ENCODE measurements at places on chromosomes 5 and 9. TPM values are rescaled to one million over a fixed set of nuclear protein-coding genes. Genes with fewer than 3 reads are reported as not detected.
A peak's percentile ranks its signal among the peaks of the same experiment; 100 is the strongest.

- no peaks in the 10 kb centered on the region for H3K27me3 ChIP-seq
- H3K36me3 ChIP-seq: no peaks in the 10 kb centered on the region
- H3K4me3 ChIP-seq: no peak overlapping the region
- DNase-seq: no peak
Measured at GRCh38 chr9:8564960-8565359, 765.4 kb upstream of the DMAC1 start.

GRCh38 chr9:130936285-130937117 lies 2.5 kb downstream of the FIBCD1 start:
- H3K27ac ChIP-seq: no peak overlapping the region
- no peak overlapping the region for H3K4me3 ChIP-seq
- H3K27me3 ChIP-seq: peaks cover 9% of the 10 kb centered on the region
- H3K4me1 ChIP-seq: peaks cover 9% of the 10 kb centered on the region
- H3K36me3 ChIP-seq: no peaks in the 10 kb centered on the region

DNA sequence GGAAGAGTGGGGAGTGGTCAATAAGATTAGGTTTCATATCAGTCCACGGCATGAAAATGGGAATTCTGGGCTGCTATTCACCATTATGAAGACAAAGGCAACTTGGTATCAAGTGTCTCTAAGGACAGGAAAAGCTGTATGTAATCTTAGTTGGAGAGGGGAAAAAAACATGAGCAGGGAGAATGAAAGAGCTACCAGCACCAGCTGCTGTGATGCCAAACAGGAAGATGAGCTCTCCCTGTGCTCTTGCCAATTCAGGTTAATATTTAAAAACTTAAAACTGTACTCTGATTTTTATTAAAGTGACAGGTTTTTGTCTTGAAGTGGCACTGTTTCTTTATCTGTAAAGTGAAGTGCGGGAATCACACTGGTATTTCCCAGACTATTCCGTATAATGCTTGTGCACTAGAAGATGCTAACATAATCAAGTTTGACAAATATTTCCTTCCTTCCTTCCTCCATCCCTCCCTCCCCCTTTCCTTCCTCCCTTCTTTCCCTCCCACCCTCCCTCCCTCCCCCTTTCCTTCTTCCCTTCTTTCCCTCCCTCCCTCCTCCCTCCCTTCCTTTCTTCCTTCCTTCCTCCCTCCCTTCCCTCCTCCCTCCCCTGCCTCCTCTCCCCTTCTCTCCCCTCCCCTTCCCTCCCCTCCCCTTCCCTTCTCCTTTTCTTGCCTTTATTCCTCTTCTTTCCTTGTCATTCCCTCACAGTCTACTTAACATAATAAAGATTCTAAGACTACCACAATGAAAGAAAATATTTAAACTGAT lies 1383.0 kb upstream of the C9orf72 start:
- no peaks in the 10 kb centered on the region for H3K27me3 ChIP-seq
- H3K4me1 ChIP-seq: no peaks in the 10 kb centered on the region
- no peak overlapping the region for H3K27ac ChIP-seq
- H3K36me3 ChIP-seq: no peaks in the 10 kb centered on the region

DNA sequence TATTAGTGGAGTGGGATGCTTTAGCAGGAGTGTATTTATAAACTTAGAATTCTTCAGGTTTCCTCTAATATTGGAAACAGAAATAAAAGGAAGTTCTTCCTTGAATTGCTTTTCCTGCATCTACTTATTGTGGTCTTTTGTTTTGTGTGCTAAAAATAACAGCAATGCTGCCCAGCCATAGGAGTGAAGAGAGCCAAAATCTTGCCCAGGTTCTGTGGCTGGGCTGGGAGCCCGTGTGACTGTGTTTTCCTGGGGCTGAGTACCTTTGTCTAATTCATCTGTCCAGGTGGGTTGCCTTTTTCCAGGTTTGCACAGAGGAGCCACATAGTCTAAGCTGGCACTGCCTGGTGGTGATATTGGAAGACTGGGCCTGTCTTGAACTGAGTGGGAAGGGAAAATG lies 179.7 kb upstream of the ADAMTSL1 start:
- no peak overlapping the region for H3K4me3 ChIP-seq
- H3K4me1 ChIP-seq: no peaks in the 10 kb centered on the region
- H3K27ac ChIP-seq: no peak overlapping the region
- H3K27me3 ChIP-seq: no peaks in the 10 kb centered on the region

DNA sequence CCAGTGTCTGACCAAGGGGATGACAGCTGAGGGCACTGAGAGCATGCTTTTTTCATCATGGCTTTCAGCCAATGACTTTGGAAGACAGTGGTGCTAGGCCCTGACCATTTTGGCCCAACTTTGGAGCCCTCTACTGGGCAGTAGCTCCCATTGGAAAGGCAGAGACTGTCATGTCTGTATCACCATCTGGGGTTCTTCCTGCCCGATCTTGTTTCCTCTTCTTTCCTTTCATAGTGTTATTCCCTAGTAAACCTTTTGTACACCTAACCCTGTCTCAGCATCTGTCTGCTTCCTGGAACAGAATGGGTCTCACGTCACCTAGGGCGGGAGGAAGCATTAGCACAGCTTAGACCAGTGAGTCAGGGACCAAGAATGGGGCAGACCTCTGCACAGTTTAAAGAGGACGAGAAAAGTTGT lies 97.4 kb upstream of the MAST4 start:
- H3K27me3 ChIP-seq: no peaks in the 10 kb centered on the region
- DNase-seq: peak; percentile 31
- no peaks in the 10 kb centered on the region for H3K4me1 ChIP-seq
- no peak overlapping the region for H3K4me3 ChIP-seq

Gene BRD3
- 42.7 TPM for total RNA-seq
